ENCODE measurements at places on chromosomes 2 and 18. TPM values are rescaled to one million over a fixed set of nuclear protein-coding genes. Genes with fewer than 3 reads are reported as not detected.

- no peak for DNase-seq
These were observed 47.0 kb upstream of the IHH start for GRCh38 chr2:219107758-219108157.

GRCh38 chr2:40254611-40255010 is 197.3 kb downstream of the SLC8A1 start:
- no peak for DNase-seq

- DNase-seq = no peak
These were observed 194.4 kb downstream of the LPIN1 start for GRCh38 chr2:11940799-11941198.

DNA sequence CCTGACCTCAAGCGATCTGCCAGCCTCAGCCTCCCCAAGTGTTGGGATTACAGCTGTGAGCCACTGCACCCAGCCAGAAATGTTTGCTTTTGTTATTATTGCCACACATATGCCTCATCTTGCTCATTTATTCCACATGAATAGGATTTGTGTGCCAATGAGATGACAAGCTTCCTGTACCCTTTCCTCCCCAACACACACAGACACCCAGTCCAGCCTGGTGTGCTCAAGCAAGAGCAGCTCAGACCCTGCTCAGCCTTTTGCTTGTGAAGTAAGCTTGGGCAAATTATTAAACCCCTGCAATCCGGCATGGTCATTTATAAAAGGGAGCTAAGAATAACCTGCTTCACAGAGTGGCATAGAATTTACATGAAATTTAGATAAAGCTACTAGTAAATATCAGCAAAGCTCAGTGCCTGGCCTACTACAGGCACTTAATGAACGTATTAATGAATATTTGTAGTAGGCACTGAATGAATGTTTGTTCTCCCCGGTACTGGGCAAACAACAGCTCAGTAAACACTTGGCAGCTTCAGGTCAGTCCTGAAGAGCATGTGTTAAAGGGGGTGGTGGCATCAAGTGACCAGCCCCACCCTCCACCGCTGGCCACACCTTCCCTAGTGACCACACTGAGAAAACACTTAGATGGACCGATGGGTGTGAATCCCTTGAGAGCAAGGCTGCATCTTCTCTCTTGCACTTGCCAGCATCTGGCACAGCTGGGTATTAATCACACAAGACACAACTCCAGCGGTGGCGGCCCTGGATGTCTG is 280.2 kb downstream of the SRBD1 start:
- DNase-seq = peak; percentile 69

GRCh38 chr2:63738019-63738418 is 103.7 kb upstream of the UGP2 start:
- no peak for DNase-seq

DNA sequence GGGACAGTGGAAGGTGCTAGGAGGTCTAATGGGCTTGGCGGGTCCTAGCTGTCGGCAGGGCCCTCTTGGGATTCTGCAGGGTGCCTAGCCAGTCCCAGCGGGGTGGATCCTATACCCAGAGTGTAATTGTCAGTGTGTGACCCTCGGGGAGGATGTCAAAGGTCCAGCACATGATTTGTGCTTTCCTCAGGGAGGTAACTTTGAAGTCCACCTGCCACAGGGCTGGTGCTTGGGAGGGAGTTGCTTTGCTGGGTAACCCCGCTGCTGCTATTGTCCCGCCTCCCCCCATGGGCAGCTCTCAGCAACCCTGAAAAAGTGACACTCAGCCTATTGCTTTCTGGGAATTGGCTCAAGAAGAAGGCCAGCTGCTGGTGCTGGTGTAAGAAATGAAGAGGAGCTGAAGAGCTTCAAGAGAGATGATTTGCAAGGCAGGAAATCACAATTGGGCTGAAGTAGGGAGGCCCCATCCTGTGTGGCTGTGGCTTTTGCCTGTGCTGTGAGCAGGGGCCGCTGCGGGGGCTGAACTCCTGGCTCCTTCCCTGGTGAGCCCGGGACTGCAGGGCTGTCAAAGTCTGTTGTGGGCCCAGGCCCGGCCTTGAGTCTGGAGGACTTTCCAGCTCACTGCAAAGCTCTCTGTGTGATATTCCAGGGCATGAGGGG is 36.4 kb downstream of the EMILIN2 start:
- no peak for DNase-seq

DNA sequence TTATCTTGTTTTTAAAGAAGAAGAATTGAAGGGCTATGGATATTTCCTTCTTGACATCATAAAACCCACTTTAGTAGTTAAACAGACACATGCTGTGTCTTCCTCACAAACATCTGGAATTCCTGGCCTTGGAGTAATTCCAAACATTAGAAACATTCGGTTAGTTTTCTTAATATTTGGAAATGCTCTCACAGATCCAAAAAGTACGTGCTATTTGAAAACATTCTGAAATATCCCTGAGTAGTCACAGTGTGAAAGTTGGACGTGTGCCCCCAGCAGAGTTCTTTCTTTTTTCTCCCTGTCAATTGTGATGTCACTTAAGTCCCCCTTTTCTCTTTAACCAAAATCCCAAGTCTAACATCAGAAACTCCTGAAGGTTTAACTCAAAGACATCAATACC is 91.3 kb downstream of the ANTXR1 start:
- DNase-seq = no peak

DNA sequence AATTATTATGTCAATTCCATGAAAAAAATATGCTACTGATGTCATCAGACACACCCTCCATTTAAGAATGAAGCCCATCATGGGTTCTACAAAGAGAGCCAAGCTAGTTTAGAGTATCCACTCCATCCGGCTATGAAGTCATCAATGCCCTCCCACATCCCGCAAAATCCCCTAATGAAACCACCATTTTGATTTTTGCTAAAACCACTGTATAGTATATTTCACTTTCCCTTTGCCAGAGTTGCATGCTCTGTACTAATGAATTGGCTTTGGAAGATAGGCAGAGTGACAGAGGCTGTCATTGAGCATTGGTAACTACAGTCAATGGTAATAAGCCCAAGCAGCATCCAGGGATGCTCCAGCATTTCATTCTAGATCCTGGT is 118.6 kb downstream of the ANKRD44 start:
- DNase-seq = no peak

GRCh38 chr2:236661061-236661761 is 91.6 kb downstream of the ACKR3 start:
- no peak for DNase-seq

- DNase-seq = no peak
These were observed 2.5 kb downstream of the SALL3 start for GRCh38 chr18:78981989-78982620.

GRCh38 chr2:43542285-43542933 is 53.4 kb downstream of the THADA start:
- peak; percentile 86 for DNase-seq

DNA sequence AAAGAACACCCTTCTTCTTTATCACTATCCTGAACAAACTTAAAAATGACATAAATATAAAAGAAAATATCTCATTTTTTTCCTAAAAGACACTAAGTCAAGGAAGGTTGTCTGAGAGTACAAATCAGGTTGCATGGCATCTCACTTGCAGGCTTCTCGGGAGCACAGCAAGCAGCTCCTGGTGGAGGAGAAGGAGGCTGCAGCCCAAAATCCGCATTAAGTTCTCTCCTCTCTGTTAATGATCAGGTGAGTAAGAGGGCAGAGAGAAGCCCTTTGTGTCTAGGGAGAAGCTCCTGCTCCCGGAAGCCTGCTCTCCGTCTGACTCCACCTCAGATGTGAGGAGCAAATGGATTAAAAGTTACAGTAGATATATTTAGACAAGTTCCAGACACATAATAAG is 35.0 kb upstream of the DOK6 start:
- DNase-seq = no peak

- DNase-seq = no peak
These were observed 862.2 kb upstream of the DDX18 start for GRCh38 chr2:116952254-116952653.

DNA sequence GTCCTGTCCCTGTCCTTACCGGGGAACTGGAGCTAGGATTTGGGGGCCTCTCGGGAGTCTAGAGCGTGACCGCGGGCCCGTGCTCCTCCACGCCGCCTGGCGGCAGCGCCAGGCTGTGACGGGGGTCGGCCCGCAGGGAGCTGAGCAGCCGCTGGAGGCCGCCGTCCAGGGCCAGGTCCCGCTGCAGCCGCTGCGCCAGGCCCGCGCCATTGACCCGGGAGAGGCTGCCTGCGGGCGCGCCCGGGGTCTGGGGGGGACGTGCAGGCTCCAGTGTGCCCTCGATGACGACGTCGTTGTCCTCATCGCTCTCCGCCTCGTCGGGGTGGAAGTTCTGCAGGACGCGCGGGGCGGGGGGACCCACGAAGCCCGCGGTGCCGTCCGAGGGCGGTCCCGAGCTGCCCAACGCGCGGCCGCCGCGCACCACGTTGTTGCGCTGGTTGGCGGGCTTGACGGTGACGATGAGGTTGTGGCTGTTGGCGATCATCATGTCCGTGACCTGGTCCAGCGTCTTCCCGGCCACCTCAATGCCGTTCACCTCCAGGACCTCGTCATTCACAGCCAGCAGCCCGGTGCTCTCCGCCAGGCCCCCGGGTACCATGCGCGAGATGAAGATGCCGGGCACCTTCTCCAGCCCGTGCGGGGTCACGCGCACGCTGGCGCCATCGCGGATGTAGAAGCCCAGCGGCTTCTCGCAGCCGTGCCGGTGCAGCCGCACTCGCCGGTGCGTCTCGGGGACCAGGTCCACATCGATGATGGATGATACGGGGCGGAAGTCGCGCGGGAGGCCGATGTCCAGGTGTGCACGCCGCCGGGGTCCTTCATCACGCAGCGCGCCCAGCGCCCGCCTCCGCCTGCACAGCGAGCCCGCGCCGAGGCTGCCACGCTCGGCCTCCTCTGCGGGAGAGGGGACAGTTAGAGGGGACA is 50.9 kb downstream of the ADNP2 start:
- DNase-seq = no peak

- DNase-seq = no peak
These were observed 1.3 kb upstream of the CIB4 start for GRCh38 chr2:26642429-26642828.

DNA sequence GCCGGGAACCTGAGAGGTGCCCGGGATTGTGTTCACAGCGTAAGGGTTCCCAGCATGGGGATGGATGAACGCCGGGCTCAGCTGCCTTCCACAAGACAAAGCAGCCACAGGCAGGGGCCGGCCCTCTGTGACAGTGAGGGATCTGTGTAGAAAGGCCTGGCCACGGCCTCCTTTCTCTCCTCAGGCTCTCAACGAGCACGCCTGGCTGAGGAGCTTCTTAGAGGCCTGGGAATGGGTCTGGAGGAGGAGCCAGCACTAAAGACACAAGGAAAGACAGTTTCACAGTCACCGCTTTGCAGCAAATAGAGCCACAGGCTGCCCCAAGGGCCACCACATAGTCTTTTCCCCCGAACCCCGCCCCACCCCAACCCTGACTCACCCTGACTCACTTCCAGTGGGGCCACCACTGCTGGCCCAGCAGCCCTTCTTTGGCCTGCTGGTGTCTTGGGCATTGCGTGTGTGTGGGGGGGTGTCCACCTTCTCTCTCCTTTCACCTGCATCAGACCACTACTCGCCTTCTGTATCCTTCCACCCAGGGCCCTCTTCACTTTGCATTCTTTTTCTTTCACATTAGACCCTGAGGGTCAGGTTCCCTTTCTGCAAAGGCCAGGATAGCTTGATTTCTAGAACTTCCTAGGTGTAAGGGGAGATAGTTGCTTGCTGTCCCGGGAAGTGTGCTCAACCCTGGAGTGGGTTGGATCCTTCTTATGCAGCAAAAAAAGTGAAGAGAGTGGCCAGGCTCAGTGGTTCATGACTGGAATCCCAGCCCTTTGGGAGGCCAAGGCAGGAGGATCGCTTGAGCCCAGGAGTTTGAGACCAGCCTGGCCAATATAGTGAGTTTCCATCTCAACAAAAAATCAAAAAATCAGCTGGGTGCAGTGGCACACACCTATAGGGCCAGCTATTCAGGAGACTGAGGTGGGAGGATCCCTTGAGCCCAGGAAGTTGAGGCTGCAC is 19.3 kb upstream of the HPCAL1 start:
- DNase-seq = peak; percentile 86

GRCh38 chr2:138182250-138182936 is 218.1 kb downstream of the HNMT start:
- no peak for DNase-seq

- no peak for DNase-seq
These were observed 65.8 kb downstream of the INO80D start for GRCh38 chr2:206020171-206020570.

DNA sequence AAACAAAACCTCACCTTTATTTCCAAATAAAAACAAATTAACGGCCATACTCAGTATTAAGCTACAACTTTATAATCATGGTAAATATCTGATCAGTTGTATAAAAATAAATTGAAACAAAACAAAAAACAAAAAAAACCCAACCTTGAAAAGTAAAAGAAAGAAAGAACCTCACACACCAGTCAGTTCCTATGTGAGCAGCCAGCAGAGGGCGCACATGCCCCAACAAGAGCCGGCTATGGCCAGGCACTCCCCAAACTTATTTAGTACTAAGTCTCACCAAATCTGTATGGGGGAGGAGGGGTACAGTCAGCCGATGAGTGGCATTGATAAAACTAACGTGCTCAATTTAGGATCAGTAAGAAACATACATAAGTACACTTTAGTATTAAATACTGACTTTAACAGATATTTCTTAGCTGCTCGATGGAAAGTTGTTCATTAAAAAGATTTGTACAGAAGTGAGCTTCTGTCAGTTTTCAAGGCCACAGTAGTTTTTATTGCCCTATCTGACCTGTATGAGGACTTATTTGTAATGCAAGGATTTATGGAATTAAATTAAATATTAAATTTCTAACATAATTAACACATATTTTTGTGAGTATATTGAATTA is 172.6 kb downstream of the TCF4 start:
- peak; percentile 82 for DNase-seq

DNA sequence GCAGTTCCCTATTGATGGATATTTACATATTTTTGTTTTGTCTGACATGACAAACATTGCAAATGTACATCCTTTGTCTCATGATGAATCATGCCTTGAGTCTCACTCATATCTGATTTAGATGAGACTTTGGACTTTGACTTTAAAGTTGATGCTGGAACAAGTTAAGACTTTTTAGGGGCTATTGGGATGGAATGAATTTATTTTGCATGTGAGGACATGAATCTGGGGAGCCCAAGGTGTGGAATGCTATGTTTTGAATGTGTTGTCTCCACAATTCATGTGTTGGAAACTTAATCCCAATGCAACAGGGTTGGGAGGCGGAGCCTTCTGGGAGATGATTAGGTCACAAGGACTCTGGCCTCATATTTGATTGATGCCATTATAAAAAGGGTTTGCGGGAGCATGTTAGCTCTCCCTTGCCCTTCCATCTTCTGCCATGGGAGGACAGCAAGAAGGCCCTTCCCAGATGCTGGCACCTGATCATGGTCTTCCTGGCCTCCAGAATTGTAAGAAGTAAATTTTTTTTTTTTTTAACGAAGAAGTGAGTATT is 29.1 kb upstream of the INO80D start:
- DNase-seq = no peak

- DNase-seq = no peak
These were observed 146.3 kb downstream of the GCA start for GRCh38 chr2:162490052-162490717.

- no peak for DNase-seq
These were observed 912.6 kb upstream of the FSHR start for GRCh38 chr2:50066873-50067272.

- DNase-seq = peak; percentile 80
These were observed 1795.7 kb upstream of the PIK3C3 start for GRCh38 chr18:40159141-40160017.

Gene LYG1
- polyA plus RNA-seq = 0.34 TPM

Gene CTNNA2
- not detected for polyA plus RNA-seq

Gene SPHKAP
- not detected for polyA plus RNA-seq

Gene CD226
- 0.42 TPM for polyA plus RNA-seq

Gene BCL2
- polyA plus RNA-seq = 1.5 TPM

Gene PROKR1
- polyA plus RNA-seq = not detected

Gene RNF144A
- polyA plus RNA-seq = 0.40 TPM

Gene FAM98A
- 243 TPM for polyA plus RNA-seq

Gene GALNT13
- not detected for polyA plus RNA-seq

Gene RAPH1
- polyA plus RNA-seq = 14.1 TPM

Gene PLEK
- not detected for polyA plus RNA-seq

Gene CIDEA
- polyA plus RNA-seq = 0.12 TPM
